Stimulated activated CD8-positive, alpha-beta memory T cell treated with anti-CD3 and anti-CD28 coated beads, Interleukin-4, amount 100 ng/mL, for 24 hours (primary cell): ENCODE measurements at places on chromosomes 2 and 18.

GRCh38 chr2:231012463-231012862, 16.5 kb downstream of the SPATA3 start:
- DNase-seq: no peak

DNA sequence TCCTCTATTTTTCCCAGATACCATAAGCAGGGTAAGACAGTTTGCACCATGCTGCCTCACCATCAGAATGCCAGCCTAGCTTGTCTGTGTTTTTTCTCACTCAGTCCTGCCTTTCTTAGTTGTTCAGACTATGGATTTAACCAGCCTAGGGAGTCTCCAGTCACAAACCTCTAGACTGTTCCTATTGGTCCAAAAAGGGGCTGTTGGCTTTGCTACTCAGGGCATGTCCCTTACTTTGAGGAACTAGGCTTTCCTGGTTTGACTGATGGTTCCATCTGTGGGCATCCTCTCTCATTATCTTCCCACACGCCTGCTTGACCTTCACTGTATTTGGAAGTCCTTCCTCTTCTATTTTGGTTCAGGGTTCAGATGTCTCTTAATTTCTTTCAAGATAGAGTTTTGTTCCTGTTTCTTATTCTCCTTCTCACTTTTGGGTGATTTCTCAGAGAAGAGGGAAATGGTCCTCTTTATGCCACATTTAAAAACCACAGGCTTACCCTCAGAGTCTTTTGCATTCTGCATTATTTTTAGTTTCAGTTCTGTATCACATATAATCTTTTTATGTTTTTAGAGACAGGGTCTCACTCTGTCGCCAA, 31.3 kb upstream of the TMEM131 start:
- no peak for DNase-seq

- DNase-seq: no peak
These were observed 264.3 kb downstream of the NOL4 start for GRCh38 chr18:33960417-33960816.

DNA sequence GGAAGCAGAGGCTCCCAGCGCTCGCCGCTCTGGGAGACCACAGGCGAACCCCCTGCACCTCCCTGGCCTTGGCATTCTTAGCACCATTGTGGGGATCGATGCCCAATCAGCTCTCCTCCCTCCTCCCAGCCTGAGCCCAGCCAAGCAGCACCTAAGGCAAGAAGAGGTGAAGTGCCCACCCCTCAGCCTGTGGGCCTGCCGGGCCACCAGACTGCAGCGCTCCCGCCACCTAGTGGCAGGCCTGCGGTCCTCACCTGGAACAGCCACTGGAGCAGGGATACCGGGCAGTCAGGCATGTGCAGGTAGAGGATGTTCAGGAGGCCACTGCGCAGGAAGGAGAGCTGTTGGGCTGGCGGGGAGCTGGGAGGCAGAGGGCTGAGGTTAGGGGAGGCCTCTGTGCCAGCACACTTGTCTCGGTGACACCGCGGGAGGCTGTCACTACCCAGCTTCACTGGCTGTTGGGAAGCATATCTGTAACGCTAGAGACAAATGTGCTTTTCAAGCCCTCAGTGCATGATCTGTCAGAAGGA, 35.2 kb downstream of the FAM178B start:
- peak; percentile 63 for DNase-seq

GRCh38 chr2:121177896-121178295, 107.1 kb downstream of the TFCP2L1 start:
- no peak for DNase-seq

GRCh38 chr2:120700659-120701058, 35.0 kb upstream of the GLI2 start:
- no peak for DNase-seq

- DNase-seq: no peak
These were observed 19.8 kb downstream of the MYL12B start for GRCh38 chr18:3281456-3282400.

DNA sequence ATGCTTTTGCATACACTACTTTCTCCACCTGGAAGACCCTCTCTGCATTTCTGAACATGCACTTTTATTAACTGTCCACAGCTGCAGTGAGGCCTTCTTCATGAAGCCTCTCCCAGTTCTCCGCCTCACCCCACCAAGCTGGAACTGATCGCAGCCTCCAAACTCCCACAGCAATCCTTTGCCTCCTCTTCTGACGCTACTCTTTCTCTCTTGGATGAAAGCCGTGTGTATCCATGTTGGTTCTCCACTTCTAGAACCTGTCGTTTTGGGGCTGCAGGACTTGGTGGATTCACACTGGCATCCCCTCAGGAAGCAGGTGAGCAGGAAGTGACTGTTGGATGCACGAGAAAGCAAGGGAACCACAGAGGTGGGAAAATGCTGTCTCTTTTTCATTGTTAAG, 288.6 kb downstream of the MYCN start:
- DNase-seq: no peak

DNA sequence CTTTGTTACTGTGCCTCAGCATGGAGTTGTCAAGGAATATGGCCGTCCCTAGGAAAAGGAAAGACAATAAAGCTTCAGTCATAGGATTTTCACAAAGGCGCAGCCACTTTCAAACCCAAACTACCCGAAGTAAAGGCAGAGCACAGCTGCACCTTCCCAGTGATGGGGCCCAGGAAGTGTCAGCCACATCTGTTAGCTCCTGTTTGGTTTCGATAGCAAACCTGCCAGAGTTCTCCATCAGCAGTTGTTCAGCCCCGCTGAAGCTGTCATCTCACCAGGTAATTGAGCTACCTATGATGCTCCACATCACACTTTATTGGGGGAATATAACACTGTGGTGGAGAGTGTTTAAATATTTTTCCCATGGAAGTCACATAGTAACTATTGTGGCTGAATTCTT, 80.7 kb downstream of the LRATD1 start:
- DNase-seq: no peak

GRCh38 chr2:69589973-69590652, 53.4 kb downstream of the AAK1 start:
- DNase-seq: no peak
